Testis (tissue), 5 donors: ENCODE measurements at places on chromosomes 3 and 15.
A peak's percentile ranks its signal among the peaks of the same experiment; 100 is the strongest.

DNA sequence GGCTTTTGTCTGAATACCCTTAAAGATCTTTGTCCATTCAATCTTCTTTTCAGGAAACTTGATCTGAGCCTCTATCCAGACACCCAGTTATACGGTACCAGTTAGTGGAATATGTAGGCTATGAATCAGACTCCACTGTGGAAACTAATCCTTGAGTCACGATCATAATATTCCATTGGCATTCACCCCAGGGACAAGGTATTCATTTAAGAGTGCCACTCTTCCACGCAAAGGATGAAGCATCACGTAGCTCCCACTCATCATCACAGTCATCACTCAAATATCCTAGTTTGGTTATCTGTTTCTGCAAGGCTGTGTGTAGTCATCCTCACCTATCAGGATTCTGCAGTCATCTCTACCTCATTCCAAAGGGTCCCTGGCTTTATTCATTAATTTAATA lies 85.6 kb downstream of the NEDD4 start:
- DNase-seq, result no peak

DNA sequence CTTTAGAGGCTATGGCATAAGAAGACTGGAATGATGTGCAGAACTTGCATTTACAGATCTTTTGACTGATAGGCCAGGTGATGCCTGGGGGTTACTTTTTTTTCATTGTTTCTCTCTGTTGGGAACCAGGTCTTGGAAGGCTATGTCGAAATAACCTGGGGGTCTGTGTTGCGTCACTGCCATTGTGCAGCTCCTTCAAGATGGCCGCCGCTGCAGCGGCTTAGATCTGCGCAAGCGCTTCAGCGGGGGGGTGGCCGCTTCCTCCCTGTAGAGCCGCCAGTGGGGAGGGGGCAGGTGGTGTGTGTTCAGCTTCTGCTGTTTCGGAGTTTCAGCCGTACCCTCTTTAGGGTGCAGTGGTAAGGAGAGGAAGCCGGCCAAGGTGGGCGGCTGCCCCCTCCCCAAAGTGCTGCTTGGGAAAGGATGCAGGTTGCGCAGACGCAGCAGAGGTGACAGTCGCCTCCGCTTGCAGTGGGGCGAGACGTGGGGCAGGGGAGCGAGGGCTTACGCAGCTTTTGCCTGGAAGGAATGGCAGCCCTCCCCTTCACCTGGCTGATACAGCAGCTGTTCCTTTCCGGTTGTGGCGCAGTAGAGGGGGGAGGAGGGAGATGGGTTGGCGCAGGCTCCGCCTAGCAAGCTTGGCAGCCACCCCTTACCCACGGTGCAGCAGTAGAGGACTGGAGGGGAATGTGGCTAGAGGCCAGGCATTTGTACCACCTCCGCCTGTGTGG lies 1.5 kb downstream of the SNRPN start:
- peak; percentile 90 for DNase-seq

DNA sequence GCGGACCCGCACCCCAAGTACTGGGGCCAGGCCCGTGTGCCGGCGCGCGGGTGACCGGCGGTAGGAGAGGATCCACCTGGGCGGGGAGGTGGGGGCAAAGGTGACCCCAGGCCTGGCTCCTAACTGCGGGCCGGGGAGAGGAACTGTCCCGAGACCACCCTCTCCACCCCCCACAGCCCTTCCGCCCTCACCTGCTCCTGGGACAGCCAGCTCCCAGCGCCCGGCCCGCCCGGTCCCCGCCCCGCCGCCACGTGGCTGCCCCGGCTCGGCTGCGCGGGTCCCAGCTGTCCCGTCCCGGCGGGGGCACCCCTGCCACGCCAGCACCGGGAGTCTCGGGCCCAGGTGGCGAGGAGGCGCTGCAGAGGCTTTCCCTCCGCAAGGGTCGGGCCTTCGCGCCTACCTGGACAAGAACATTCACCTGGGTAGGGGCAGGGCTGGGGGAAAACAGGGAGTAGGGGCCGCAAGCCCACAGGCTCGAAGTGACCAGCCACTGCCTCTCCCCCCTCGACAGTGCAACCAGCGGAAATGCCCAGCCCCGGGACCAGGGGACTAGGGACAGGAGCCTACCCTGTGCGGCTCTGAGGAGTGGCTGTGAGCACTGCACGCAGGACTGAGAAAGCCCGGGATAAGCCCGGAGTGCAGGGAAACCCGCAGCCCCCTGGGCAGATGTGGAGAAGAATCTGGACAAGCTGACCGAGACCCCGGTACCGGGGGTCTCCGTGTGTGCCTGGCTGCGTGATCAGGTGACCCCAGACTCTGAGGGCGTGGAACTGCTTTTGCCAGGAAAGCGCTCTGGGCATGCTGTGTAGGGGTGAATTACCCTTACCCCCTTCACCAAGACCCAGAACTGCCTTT lies at the start of gene SLC12A8:
Gene SLC12A8, minus strand, starts transcription at position 240 of the 855 bp plus-strand sequence. CDS start 1,399 bp downstream, outside the sequence.
- no peak for DNase-seq

DNA sequence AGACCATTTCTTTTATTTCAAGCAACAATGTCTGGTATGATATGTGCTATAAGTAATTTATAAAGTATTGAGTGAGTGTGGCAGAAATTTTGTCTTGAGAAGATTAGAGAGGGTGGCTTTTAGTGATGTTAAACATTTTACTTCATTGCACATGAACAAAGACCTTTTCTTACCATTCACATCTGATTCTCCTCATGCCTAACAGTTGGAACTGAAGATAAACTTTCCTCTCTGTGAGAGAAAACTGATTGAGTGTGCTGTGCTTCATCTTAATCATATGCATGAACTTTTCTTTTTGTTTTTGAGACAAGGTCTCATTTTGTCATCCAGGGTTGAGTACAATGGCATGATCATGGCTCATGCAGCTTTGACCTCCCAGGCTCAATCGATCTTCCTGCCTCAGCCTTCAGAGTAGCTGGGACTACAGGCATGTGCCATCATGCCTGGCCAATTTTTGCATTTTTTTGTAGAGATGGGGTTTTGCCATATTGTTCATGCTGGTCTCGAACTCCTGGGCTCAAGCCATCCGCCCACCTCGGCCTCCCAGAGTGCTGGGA lies 377.7 kb upstream of the GOLIM4 start:
- DNase-seq, result no peak

- DNase-seq, result no peak
Observed at GRCh38 chr15:81224232-81224631, 27.6 kb downstream of the IL16 start.

GRCh38 chr3:57855281-57855680 lies 99.2 kb downstream of the SLMAP start:
- no peak for DNase-seq
